Activated T-helper 1 cell treated with Interleukin-2 at 50 U/mL for 16 hours (primary cell): ENCODE measurements at places on chromosomes 5 and 9.

DNA sequence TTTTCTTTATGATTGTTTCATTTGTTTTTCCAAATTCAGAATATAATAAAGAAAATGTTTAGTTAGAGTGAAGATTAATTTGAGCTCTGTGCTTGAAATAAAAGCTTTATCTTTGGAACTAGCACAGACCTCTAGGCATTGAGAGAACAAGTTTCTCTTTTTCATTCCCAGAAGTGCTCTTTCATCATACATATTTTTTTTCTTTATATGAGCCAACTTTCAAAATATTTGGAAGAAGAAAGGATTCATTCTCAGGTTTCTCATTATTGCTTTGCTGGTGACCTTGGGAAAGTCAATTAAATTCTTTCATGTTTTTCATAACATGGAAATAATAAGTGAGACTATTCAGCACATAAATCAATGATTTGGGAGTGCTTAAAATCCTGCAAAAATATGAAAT lies 16.8 kb downstream of the CTXN3 start:
- no peak for DNase-seq

DNA sequence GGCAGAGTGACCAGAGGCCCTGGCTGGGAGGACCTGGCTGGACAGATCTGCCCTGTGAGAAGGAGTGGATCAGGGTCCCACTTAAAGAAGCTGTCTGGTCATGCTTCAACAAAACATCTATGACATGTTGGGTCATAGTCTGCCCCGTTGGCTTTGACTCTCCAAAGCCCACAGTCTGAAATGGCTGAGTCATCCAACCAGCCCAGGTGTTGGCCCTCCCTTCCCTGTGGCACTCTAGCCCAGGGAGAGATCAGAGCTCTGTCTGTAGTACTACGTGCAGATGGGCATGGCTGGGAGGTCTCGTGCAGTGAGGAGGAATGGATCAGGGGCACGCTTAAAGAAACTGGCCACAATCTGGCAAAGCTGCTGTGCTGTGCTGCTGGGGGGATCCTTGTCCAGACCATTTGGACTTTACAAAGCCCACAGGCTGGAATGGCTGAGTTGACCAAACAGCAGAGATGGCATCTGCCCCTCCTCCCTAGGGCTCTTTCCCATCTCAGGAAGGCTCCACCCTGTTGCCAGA lies 206.1 kb downstream of the TUSC1 start:
- no peak for DNase-seq

DNA sequence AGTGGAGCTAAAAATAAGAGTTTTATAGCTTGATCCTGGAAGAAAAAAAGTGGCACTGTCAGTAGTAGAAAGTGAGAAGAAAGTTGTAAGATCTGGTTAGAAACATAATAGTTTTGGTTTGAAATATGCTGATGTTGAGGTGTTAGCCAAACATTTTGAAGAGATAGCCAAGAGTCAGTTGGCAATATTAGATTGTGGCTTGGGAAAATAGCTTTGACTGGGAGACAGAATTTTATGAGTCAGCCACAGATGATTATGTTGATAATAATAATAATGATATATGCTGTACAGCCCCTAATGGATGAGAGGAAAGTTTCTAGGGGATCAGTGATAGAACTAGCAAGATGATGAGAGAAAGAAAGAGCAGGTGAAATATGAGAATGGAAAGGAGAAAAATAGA lies 12.4 kb upstream of the CDH18 start:
- DNase-seq: no peak

DNA sequence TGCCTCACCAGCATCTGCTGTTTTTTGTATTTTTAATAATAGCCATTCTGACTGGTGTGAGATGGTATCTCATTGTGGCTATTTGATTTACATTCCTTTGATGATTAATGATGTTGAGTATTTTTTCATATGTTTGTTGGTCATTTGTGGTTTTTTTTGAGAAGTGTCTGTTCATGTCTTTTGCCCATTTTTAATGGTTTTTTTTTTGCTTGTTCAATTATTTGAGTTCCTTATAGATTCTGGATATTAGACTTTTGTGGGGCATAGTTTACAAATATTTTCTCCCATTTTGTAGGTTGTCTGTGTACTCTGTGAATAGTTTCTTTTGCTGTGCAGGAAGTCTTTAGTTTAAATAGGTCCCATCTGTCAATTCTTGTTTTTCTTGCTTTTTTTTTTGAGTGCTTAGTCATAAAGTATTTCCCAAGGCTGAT lies 148.1 kb downstream of the NPR3 start:
- no peak for DNase-seq

GRCh38 chr5:383621-384020 lies 59.4 kb upstream of the EXOC3 start:
- DNase-seq: no peak

- no peak for DNase-seq
These were observed 28.7 kb downstream of the DNAJC21 start for GRCh38 chr5:34957857-34958690.

DNA sequence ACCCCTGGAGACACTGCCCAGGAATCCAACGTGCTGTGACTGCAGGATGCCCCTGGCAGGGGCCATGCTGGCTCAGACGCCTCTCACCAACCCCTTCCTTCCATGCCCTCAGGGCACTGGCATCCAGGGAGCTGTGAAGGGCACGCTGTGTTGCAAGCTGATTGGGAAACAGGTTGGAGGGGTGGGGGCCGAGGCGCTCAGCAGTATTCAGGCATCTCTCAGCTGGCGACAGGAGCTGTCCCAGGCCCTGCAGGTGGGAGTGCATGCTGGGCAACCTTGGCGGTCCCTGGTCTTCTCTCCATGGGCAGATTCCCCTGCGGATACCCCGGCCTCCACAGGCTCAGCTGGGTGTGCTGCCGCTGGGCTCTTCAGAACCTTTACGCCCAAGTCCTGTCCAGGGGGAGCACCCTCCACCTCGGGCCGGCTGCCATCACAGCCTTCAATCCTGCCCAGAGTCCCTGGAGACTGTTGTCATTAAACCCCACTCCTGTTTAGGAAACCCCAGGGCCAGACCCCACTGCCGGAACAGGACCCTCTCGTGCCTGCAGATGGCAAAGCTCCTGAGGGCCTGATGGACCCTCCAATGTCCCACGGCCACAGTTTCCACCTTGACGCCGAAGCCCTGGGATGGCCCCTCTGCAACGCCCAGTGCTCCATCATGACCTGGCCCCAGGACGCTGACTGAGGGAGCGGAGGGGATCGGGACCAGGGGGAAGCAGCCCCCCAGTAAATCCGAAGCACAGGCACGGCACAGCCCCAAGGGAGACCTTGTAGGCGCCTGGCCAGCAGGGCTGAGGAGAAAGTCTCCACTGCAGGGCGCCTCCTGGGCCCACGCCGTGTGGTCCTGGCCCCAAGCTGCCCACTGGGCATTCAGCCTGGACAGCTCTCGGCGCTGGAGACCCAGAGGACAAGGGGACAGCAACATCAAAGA lies 9.3 kb downstream of the TPPP start:
- no peak for DNase-seq

DNA sequence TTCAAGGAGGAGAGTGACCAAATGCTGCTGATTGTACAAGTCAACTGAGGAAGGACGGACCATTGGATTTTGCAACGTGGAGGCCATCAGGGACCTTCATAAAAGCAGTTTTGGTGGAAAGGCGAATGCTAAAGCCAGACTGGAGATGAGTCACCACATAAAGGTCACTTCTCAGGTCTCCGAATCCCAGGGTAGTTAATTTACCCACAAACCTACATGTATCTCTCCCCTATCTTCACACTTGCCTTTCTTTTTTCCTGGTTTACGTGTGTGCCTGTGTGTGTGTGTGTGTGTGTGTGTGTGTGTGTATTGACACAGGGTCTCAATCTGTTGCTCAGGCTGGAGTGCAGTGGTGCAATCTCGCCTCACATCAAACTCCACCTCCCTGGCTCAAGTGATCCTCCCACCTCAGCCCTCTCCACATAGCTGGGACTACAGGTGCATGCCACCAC lies 4.6 kb upstream of the CTNNA1 start:
- no peak for DNase-seq

GRCh38 chr5:149439899-149440542 lies 60.9 kb upstream of the IL17B start:
- no peak for DNase-seq

DNA sequence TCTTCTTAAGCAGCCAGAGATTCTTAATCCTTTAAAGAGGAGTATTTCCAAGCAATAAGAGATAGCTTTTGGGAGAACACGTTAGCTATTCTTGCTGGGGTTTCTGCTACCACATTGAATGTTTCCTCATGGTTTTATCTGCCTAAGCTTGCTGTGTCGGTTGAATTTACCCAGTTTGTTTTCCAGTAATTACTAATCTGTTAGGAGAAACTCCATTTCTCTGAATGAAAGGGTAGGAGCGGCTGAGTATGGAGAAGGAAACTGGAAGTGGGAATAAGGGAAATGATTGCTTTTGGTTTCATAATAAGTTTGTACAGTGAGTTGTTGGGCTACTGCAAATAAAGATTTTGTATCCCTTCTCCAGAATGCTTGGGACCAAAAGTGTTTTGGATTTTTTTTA lies 1.2 kb downstream of the JAK2 start:
- no peak for DNase-seq
